ENCODE measurements at places on chromosomes 3 and 15.

- peak; percentile 36 for DNase-seq
These were observed 34.0 kb downstream of the ARIH2 start for GRCh38 chr3:48952510-48953118.

DNA sequence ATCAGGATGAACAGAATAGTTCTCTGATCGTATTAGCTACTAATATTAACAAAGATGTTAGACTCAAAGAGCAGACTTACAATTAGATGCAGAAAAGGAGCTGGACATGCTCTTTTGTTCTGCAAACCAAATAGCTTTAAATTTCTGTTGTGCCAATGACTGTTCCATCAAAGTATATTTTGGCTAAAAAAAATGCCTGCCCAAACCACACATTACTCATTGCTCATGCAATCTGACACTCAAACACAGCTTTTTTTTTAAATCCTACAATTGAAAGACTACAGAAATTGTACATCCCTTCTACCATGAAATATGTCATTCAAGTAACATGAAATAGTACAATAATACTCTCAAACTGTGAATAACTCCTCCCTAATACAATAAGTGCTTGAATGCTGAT, 48.6 kb downstream of the SHOX2 start:
- DNase-seq: no peak

- DNase-seq: no peak
These were observed 124.8 kb downstream of the BDH1 start for GRCh38 chr3:197430934-197431333.

DNA sequence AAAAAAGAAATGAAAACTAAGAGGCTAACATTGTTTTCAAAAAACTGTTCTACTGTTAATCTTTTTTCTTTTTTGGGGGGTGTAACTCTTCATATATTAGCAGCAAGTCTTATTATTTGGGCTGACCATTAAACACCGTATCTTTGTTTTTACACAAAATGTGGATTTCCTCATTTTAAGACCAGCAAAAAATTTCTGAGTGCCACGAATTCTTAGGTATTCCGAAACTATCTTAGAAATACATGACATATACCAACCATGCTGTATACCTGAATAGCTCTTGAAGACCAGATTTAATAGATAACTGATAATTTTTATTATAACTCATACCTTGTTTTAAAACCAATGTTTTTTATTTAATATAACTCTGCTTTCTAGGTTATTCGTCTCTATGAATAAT, 620 bp upstream of the TTC23 start:
- no peak for DNase-seq

DNA sequence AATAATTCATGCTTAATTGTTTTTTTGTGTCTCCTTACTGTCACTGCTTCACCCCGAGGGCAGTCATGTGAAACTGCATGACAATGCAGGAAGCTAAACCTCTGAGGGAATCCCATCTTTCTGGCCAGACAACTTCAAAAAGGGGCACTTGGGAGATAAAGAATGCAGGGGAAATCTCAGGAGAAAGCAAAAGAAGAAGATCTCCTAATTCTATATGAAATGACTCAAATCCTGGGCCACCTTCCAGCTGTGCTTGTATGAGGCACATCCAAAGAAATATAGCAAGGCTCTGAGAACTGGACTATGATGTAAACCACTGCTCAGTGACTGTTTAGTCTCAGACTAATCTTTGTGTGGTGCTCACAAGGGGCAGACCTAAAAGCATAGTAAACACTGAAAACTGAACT, 22.6 kb upstream of the UMPS start:
- DNase-seq: no peak

- DNase-seq: no peak
These were observed at the start of gene LOXL1 for GRCh38 chr15:73926219-73927002. LOXL1 (plus strand) TSS chr15:73926462; CDS start chr15:73926784, 322 bp downstream.

- peak; percentile 20 for DNase-seq
These were observed 68.9 kb upstream of the GOLGA6B start for GRCh38 chr15:72585476-72586058.

DNA sequence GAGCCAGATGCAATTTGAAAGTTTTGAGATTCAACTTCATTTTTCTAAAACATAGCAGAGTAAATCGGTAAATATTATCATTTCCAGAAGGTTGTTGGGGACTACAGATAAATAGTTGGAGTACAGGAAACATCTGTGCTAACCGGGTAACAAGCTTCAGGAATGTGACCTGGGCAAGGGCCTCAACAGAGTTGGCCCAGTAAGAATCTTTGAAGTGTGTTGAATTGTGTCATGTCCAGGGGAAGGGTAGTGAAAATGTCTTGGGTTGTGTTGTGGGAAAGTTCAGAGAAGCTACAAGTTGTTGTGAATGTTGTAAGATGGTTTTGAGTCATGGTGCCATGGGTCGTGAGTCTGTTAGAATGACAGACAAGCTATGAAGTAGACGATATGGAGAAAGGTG, 35.7 kb downstream of the SQOR start:
- no peak for DNase-seq

DNA sequence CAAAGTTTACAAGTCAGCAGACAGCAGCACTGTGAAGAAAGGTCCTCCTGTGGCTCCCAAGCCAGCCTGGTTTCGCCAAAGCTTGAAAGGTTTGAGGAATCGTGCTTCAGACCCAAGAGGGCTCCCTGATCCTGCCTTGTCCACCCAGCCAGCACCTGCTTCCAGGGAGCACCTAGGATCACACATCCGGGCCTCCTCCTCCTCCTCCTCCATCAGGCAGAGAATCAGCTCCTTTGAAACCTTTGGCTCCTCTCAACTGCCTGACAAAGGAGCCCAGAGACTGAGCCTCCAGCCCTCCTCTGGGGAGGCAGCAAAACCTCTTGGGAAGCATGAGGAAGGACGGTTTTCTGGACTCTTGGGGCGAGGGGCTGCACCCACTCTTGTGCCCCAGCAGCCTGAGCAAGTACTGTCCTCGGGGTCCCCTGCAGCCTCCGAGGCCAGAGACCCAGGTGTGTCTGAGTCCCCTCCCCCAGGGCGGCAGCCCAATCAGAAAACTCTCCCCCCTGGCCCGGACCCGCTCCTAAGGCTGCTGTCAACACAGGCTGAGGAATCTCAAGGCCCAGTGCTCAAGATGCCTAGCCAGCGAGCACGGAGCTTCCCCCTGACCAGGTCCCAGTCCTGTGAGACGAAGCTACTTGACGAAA, 24.2 kb downstream of the STARD5 start:
- no peak for DNase-seq

DNA sequence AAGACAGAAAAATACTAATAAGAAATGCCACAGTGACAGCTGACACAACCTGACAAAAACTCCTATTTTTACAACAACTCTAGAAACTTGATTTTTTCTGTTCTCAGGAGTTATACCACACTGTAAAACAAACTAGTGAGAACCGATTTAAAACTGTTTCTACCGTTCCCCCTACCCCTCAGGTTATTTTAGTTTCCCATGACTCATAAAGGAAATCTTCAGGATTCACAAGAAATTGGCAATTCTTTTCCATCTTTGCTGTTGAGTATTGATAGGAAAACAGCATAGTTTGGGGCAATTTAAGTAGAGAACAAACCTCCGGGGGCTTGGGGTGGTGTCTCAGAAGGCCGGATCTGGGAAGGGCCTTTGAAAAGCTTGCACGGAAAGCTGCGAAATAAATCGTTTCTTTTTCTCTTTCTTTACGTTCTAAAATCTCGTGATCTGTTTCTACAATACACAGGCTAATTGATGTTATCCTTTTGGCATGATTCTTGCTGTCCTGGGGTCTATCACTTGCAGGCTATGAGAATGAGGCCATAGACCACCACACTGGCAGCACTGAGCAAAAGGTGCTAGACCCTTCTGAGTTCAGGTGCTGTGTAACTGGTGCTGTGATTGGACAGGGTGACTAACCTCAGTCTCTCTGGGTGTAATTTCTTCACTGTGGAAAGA, 89.3 kb downstream of the LPP start:
- no peak for DNase-seq

DNA sequence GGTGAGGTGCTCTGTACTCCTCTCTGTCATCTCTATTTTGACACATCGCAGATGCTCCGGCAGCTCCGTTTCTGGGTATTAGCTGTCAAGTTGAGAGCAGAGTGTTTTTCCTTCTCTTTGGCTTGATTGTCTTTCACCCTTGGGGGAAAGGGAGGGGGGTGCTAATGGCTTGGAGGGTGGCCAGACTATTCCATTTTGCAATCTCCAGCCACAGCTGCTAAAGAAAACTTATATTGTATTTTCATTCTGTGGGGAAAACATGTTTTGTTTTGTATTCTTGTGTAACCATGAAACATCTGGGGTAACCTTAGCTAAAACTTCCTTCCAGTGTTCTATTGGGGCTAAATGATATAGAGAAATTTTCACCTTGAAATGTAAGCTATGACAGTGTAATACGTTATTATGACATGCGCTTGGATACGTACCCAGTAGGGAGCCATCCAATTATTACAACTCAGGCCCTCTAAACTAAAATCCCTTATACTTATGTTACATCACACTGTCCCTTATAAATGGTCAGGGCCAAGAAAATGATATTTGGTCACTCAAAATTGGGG, 14.0 kb upstream of the LARP6 start:
- no peak for DNase-seq

- DNase-seq: no peak
These were observed 72.6 kb downstream of the RASGRF1 start for GRCh38 chr15:79017953-79018352.

- no peak for DNase-seq
These were observed 60.3 kb downstream of the FEM1B start for GRCh38 chr15:68337826-68338225.

GRCh38 chr3:185283374-185283935, 29.6 kb upstream of the EHHADH start:
- no peak for DNase-seq

DNA sequence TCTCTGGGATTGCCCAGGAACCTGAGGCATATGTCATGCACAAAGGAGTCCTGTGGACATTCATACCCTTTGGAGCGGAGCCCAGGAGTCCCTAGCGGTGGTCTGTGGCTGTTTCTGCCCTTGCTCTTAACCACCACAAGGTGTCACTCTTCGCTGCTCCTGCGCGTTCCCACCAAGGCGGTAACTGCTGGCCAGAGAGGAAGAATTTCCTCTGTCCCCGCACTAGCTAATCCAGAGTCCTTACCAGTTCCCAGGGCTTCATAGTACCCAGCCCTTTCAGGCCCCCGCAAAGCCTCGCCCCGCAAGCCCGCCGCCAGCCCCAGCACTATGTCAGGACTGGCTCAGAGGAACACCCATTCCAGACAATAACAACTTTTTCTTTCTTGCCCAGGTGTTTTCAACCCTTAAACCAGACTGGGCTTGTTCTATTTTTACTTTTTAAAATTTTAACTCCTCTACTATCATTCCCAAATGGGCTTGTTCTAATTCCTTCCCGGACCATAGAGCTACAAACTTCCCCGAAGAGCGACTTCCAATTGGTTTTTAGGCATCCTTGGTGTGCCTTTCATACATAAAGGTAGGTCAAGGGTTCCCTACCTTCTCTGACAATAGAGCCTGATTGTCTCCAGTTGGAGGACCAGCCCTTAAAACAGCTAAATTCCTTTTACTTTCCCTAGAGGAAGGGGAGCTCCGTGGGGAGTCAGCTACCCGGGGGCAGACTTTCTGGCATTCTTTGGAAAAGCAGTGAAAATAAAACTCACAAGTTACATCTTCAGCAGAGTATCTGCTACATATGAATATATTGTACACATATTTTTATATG, 31.8 kb upstream of the ZNF774 start:
- peak; percentile 87 for DNase-seq

GRCh38 chr3:37053337-37053736, 60.0 kb downstream of the MLH1 start:
- peak; percentile 23 for DNase-seq

DNA sequence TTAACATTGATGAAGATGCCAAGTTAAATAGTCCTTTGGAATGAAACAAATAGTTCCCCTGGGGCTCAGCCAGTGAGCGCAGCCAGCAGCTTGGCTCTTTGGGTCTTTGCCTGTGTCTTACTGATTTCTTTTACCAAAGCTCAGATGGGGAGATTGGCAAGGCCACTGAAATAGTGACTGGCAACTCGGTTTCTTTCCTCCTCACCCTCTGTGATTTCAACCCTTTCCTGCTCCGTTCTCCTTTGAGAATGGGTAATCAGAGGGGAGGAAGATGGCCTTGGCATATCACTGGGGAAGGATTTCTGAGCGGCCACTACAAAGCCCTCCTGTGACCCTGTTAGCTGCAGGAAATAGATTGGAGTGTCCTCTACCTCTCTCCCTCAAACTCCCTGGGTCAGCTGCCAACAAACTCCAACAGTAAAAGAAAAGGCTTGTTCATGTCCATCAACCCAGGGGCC, 337.1 kb upstream of the LRRFIP2 start:
- DNase-seq: peak; percentile 38

Measured in globus pallidus (tissue), 1 donor.